ENCODE measurements at places on chromosomes 11 and 22. TPM values are rescaled to one million over a fixed set of nuclear protein-coding genes. Genes with fewer than 3 reads are reported as not detected.

DNA sequence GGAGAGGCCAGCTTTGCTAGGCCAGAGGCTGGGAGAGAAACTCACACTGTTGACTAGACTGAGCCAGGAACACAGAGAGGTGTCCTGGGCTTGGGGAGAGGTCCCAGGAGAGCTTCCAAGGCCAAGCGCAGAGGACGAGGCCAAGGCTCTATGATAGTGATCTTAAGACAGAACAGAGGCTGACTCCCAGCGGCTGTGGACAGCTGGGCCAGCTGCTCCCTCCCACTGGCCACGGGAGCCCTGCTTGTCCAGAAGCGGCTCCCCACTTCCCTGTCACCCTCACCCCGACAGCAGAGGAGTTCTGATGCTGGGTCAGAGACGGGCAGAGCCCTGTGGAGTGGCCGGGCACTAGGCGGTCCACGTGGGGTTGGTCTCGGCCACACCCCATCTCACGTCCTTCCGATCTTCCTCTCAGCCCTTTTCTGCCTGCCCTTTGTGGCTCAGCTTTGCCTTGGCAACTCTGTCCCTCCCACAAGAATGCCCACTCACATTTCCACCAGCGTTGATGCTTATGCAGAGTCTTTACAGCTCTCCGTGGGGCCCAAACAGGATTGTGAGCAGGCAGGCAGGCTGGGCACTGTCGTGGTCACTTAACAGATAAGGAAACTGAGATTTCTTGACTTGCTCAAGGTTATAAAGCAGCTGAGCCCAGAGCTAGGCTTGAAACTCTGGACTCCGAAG is 68.2 kb downstream of the FBXO7 start:
- no peak for DNase-seq

The SLC35F2 gene
- 22.6 TPM for total RNA-seq

The APOL6 gene
- total RNA-seq = 2.2 TPM

- DNase-seq = no peak
These were observed 6.1 kb downstream of the C11orf91 start for GRCh38 chr11:33694346-33695050.
